Stimulated activated CD8-positive, alpha-beta memory T cell treated with anti-CD3 and anti-CD28 coated beads, Interleukin-4, amount 100 ng/mL, for 1 hour (primary cell): ENCODE measurements at places on chromosomes 3 and 15.

DNA sequence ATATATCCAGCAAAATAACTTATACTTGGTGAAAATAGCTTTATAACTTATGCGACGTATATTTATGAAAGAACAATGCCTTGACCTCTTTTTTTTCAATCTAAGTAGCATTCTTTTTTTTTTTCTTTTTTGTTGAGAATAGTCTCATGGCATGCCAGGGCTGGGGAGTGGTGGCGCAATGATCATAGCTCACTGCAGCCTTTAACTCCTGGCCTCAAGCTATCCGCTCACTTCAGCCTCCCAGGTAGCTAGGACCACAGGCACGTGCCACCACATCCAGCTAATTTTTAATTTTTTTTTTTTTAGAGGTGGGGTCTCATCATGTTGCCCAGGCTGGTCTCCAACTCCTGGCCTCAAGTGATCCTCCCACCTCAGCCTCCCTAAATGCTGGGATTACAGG, 43.5 kb downstream of the RAB8B start:
- DNase-seq, result no peak

- no peak for DNase-seq
These were observed 531.6 kb downstream of the MECOM start for GRCh38 chr3:169131690-169132464.

DNA sequence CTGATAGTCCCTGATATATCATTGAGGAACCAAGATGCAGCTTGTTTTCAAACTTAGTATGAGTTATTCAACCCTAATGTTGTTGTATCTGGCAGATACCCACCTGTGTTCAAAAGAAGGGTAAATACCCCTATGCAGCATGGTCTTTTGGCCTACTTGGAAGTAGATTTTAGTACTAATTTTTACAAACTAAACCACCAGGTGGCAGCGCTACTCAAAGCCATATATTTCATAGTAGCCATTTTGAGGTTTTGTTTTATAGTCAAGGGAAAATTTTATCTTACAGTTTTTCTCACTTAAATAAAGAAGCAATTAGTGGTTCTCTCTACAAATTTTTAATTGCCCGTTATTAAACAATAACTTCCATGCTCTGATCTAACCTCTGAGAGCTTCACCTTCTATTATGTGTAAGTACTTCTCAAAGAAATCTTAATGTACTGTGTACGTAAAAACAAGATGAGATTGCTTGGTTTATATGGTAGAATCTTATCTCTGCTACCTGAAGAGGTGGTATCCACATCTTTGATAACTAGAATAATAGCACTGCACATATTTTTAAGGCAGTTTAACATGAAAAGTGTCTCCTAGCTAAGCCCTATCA, 31.5 kb upstream of the MLF1 start:
- no peak for DNase-seq

GRCh38 chr15:45458746-45459403, 63.7 kb downstream of the SLC30A4 start:
- DNase-seq, result peak; percentile 74

GRCh38 chr15:60571008-60571420, 92.1 kb upstream of the ICE2 start:
- DNase-seq, result no peak

DNA sequence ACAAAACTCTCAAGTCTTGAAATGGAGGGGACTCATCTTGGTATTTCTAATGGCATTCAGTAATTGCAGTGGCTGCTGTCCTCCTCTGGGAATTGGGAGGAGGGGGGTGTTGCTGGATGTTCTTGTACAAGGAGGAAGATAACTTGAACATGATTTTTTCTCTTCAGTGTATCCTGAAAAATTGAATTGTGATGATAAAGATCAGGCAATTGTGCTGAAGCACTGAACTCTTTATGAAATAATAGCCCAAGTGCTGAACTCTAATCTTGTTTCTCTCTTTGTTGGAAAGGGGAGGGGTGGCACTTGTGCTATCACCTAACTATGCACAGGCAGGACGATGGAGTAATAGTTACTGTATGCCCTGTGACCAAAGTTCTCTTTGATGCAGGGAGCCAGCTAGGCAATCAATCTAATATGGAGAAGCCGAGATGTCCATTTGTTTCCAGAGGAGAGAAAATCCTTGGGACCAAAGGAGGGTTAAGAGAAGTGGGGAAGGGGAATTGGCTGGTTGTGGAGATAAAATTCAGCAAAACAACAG, 68.1 kb upstream of the ATP2C1 start:
- no peak for DNase-seq

- DNase-seq, result no peak
These were observed 268.5 kb downstream of the WNT5A start for GRCh38 chr3:55218577-55218976.

DNA sequence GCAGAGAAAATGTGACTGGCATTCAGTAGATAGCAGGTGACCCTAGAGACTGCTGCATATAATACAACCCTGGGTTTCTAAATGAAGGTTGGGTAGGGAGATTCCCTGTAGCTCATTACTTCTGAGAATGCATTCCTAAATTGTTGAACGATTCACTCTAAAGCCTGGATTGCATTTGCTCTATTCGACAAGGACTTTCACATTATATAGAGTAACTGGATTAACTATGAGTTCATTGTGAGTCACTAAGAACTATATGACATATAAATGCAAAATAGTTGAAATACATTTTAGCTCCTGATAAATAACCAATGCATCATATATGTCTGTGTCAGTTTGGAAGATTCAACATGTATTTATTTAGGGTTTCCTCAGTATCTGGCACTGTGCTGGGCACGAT, 294.7 kb upstream of the CCDC54 start:
- DNase-seq, result no peak

DNA sequence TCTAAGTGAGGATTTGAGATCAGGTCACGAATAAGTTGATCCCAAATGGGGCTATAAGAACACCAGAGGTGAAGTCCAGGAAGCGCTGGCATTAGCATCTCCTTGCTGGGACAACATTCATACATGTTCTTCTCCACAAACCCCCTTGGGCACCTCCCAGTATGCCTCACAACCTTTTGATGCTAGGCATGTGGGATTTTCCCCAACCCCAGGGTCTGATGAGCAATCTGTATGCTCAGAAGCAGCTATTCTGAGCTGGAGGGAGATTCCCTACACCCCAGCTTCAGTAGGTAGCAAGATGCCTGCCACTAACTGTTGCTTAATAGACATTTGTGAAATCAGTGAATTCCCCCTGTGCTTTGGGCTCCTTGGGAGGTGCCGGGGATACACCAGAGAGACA, 32.2 kb downstream of the SLC6A11 start:
- no peak for DNase-seq

GRCh38 chr3:132659000-132659364, 627 bp downstream of the ACAD11 start:
- DNase-seq, result no peak

- DNase-seq, result no peak
These were observed 103.6 kb downstream of the CACNA2D3 start for GRCh38 chr3:54225841-54226528.

GRCh38 chr3:134628884-134629283, 21.9 kb downstream of the KY start:
- DNase-seq, result no peak

DNA sequence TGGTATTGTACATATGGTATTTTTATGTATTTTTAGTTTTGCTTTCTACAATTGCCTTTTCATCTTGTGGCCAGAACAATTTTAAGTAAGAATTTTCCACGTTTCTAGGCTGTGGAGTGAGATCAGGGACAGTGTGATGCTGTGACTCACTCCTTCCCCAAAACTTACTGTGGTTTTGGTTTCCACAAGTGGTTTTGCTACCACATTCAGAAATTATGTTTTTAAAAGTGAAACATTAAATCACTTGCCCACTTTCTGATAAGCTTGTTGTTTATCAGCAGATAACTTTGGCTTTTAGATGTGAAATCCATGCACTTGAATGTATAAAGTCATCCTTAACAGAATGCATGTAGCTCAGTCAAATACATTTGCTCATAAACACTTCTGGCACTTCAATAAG, 192.2 kb upstream of the THRB start:
- no peak for DNase-seq

- DNase-seq, result peak; percentile 21
These were observed 9.4 kb downstream of the SLC51B start for GRCh38 chr15:65054333-65055200.

GRCh38 chr3:96478496-96478895, 335.9 kb upstream of the EPHA6 start:
- DNase-seq, result no peak

- DNase-seq, result no peak
These were observed 258.2 kb upstream of the CFAP20DC start for GRCh38 chr3:59308001-59308400.

GRCh38 chr3:68135067-68135466, 480.7 kb upstream of the SUCLG2 start:
- DNase-seq, result no peak

GRCh38 chr15:59976480-59977271, 27.4 kb upstream of the FOXB1 start:
- DNase-seq, result no peak
